ENCODE measurements at places on chromosomes 12 and 14.

- no peak for DNase-seq
These were observed 20.8 kb downstream of the STX2 start for GRCh38 chr12:130818272-130818634.

DNA sequence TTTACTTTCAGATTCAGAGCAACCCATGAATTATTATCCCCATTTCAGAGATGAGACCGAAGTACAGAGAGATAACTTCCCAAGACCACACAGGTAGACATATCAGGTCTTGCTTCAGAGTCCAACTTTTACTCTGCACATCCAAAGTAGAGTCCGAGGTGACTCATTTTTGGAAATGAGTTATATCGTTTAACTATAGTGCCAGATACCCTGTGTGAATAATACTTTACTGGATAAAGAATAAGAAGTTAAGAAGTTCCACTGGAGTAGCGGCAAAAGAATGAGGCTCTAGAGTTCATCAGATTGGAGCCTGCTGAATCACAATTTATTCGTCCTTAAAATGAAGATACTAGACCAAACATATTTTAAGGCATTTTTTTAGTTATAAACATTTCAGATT lies 124.7 kb downstream of the EPS8 start:
- DNase-seq: no peak

GRCh38 chr12:102948941-102949352 lies 8.5 kb upstream of the ASCL1 start:
- DNase-seq: peak; percentile 33

DNA sequence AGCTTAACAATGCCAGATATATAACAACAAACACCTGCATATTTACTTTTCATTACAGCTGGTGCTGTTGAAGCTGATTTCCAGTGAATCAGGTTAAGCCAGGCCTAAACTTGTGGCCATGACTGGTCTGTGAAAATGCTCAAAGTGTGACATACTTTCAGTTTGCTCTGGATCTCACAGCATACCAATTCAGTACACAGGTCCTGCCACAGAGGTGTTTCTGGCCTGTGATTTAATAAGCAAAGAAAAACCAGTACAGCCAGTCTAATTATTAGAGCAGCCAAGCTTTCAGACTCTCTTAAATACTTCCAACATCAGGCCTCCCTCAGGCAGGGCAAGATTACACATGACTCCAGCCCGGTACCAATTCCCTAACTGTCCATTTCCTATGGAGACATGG lies 27.4 kb upstream of the TMCC3 start:
- no peak for DNase-seq

- DNase-seq: no peak
These were observed 10.0 kb downstream of the MAX start for GRCh38 chr14:65092349-65092748.

DNA sequence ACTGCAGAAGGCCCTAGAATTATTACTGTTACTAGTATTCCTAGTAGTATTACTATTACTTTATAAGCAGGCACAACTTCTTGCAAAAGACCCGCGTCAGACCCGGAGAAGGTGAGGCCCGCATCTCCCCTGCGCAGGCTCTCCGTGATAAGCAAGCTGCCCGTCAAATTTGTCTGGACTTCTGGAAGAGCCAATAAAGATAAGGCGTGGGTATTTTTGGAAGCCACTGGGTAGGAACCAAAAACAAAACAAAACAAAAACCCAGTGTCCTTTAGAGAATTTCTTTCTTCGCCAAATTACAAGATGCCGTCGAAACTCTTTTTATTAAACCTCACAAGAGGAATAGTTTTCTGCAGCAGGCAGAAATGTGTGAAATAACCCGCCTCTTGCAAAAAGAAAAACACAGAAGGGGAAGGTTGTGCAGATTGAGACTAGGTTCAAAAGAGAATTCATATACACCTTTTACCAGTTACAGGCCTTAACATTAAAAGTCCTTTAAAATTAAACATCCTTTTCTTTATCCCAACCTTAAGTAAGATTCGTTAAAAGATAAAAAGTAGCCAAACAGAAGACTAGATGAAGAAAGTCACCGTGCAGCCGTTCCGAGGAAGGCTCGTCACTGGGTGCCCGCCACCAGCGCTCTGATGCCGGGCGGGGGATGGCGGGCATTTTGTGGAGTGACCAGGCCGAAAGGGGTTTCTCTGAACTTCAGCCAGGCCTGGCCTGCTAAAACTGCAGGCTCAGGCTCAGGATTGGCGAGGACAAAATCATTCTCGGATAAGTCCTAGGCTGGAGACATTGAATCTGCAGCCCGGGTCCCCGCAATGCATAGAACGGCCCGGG lies 1.6 kb downstream of the TBX5 start:
- no peak for DNase-seq

DNA sequence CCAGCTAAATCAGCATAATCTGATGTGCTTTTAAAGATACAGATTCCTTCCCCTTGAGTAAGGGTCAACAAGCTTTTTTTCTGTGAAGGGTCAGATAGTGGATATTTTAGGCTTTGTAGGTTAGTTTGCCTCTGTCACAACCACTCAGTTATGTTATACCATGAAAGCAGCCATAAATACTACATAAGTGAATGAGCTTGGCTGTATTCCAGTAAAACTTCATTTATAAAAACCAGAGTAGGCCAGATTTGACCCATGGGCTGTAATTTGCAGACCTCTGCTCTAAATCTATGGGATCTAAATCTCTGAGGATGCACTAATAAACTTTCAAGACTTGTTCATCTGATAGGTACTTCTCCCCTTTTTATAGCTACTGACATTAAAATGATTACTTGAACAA lies 47.7 kb downstream of the LEMD3 start:
- DNase-seq: no peak

GRCh38 chr14:31241450-31242114 lies 34.0 kb upstream of the HECTD1 start:
- DNase-seq: no peak

DNA sequence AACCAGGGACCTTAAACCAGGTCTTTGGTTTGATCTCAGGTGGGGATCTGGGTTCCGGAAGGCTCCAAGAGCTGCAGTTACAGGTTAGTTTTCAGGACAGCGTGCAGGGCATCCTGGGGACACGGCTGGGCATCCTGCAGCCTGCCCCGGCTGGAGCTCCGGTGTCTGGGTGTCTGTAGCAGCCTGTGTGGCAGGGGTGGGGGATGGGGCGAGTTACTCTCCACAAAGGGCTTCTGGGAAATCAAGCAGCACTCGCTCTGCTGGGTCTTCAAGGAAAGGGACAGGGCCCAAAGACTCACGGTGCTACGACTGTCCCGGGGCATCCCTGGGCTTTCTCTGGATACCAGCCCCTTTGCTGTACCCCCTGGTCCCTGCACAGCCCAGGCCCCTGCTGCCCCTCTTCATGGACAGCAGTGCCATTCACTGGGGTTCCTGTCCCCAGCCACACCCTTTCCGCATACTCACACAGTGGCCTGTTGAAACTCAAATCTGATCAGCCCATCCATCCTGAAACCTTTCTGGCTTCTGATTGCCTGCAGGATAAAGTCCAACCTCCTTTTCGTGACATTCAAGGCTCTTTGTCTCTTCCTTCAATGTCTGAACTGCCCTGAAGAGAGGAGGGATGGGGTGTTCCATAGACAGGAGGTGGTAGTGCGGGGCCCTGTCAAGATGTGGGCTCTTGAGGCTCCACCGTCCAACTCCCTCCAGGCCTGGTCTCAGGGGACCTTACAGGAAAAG lies 22.2 kb upstream of the PPP1R13B start:
- DNase-seq: no peak

- no peak for DNase-seq
These were observed 15.0 kb upstream of the AMIGO2 start for GRCh38 chr12:47094804-47095203.

DNA sequence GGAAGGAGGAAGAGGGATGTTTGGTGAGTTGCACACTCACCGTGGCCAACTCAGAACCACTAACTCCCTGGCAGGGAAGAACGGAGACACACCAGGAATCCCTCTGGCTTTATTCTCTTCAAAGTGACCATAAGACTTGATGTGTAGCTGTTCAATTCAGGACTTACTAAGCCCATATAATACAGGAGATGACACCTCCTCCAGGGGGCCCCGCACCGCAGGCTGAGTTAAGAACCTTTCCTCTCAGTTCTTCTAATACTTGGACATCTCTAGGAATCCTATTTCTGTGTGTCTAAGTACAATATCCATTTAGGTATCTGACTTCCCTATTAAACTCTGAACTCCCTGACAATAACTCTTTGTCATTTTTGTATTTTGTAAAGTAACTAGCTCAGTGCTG lies 49.5 kb downstream of the DCAF4 start:
- no peak for DNase-seq

DNA sequence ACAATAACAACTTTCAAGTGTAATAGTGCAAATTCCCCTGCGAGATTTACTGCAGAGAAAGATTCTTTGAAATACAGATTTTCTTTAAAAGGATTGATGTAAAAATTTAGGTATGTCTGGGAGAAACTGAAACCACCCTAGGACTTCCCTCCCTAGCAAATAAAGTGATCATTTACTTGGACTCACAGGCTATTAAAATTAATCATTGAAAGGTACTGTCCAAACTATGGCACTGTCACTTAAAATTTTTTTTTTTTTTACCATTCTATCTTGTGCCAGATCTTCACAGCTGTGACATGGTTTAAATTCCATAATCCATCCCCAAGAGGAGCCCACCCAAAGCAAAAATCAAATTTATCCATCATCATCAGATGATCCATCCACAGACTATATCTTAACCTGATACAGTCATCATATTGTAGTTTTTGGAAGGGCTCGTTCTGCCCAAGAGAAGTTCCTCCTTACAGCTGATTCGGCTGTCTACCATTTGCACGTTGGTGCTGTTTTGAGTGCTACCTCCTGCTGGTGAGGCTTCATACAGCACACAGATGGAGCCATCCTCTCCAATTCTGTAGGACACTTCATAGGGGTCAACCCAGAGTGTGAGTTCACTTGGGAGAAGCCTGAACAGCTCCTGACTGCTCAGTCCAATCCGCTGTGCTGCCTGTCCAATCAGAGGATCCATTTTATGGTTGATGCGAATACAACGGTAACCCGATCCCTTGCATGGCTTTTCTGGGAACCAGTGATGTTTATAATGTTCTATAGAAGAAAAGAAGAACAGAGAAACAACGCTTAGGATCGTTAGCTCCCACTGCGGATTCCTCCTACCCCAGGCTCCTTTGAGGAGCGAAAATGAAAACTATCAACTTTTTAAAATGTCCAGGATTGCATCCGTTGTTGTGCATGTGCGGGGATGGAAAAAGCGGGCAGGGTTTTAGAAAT lies 1.7 kb downstream of the BTG1 start:
- DNase-seq: peak; percentile 57

DNA sequence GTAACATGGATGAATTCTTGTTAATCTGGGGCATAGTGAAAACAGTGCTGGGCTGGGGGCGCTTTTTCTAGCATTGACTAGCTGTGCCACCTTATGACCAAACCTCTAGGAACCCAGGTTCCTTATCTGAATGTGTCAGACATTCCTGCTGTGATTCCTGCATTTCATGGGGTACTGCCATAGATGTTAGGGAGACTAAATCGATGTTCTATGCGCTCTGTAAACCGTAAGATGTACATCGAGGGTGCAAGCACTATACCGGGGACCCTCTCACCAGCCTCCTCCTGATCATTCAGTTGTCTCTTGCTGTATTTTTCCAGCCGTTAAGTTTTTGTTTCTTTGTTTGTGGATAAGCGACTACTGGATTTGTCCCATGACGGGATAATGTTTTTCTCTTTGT lies 170.9 kb upstream of the PARP11 start:
- no peak for DNase-seq

DNA sequence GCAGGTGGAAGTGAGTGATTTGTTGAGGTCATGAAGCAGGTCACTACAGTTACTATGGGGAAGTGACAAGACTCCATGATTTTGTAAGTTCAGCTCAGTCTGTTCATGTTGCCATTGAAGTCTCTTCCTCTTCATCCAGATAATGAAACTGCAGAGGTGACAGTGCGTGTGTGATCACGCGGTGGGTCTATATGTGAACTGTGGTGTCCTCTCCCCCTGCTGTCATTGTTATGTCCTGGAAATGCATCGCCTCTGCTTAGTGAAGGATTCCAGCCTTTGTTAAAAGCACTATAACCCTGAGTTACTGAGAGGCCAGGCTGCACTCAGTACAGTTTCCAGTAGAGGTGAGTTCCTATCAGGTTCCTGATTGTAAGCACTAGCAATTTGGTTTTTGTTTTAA lies 216.2 kb upstream of the RMST start:
- no peak for DNase-seq

- DNase-seq: no peak
These were observed 258.9 kb downstream of the DPF3 start for GRCh38 chr14:72634691-72635616.

- peak; percentile 16 for DNase-seq
These were observed 9.8 kb upstream of the ZNF385A start for GRCh38 chr12:54394281-54394719.

DNA sequence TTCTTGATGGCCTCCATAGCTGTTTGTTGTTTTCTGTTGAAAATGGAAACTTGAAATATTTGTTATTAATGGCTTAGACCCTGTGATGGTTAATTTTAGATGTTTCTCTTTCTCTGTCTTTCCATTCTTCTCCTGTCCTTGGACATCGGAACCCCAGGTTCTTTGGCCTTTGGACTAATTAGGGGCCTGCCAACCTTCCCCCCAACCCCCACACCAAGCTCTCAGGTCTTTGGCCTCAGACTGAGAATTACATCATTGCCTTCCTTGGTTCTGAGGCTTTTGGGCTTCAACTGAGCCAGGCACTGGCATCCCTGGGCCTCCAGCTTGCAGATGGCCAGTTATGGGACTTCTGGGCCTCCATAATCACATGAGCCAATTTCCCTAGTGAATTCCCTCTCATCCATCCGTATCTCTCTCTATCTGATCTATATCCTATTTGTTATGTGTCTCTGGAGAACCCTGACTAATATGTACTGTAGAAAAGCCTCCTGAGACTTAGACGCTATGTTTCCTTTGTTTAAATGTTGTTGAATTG lies 71.6 kb downstream of the FGD4 start:
- no peak for DNase-seq

DNA sequence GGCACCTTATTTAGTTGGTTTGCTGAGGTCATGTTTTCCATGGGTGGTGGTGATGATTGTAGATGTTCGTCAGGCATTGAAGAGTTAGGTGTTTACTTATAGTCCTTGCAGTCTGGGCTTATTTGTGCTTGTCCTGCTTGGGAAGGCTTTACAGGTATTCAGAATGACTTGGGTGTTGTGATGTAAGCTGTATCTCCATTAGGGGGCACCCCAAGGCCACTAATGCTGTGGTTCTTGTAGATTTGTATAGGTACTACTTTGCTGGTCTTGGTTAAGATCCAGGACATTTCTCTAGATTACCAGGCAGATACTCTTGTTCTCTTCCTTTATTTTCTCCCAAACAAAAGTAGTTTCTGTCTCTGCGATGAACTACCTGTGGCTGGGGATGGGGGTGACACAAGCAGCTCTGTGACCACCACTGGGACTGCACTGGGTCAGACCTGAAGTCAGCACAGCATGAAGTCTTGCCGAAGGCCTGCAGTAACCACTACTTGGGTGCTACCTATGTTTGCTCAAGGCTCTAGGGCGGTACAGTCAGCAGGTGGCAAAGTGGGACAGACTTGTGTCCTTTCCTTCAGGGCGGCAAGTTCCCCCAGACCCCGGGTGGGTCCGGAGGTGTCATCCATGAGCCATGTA lies 35.8 kb upstream of the FBXO33 start:
- no peak for DNase-seq

GRCh38 chr14:100362311-100362927 lies 39.3 kb downstream of the SLC25A47 start:
- DNase-seq: no peak

GRCh38 chr12:12908711-12909110 lies 17.3 kb downstream of the GPRC5A start:
- DNase-seq: no peak
